ENCODE measurements at places on chromosomes 12 and 14.

- no peak for DNase-seq
These were observed 148.0 kb upstream of the PWP1 start for GRCh38 chr12:107537464-107538119.

- DNase-seq = no peak
These were observed 3.3 kb downstream of the FAM181A start for GRCh38 chr14:93930296-93930988.

GRCh38 chr14:92794547-92794941 lies 439 bp downstream of the GOLGA5 start:
- DNase-seq = no peak

- DNase-seq = no peak
These were observed 309.4 kb downstream of the MDGA2 start for GRCh38 chr14:47366006-47366405.

DNA sequence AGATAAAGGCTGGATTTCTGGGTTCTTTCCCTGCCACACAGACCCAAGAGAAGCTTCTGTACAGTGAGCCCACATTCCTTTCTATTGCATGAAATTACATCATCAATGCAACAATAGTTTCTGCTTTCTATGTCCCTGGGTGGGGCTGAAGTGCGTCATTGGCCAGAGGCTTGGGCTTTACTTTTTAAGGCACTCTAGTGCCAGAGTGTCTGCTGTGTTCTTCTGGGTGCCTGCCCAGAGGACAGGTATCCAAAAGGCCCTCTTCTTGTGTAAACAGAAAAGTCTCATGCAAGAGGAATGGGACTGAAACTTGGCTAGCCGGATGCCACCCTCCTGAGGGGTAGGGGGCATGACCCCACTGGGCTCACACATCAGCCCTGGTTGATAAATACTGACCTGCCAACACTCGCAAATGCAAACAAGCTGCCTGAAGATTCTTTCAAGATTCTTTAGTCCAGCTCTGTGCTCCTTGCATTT lies 5.9 kb downstream of the KRT86 start:
- DNase-seq = no peak

- peak; percentile 17 for DNase-seq
These were observed 114.3 kb downstream of the BCL11B start for GRCh38 chr14:99157676-99158075.

GRCh38 chr14:93375673-93376156 lies 28.7 kb downstream of the COX8C start:
- no peak for DNase-seq

- peak; percentile 74 for DNase-seq
These were observed 700 bp downstream of the SLC35E3 start for GRCh38 chr12:68746572-68747180.

DNA sequence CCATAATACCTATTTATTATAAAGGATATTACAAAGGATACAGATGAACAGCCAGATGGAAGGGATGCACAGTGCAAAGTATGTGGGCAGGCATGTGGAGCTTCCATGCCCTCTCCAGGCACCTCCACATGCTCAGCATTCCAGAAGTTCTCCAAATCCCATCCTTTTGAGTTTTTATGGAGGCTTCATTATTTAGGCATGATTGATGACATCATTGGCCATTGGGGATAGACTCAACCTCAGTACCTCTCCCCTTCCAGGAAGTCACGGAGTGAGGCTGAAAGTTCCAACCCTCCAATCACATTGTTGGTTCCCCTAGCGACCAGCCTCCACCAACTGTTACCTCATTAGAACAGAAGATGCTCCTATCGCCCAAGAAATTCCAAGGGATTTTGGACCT lies 156.4 kb downstream of the ATP23 start:
- no peak for DNase-seq

- no peak for DNase-seq
These were observed 11.8 kb downstream of the GCH1 start for GRCh38 chr14:54890788-54891187.

DNA sequence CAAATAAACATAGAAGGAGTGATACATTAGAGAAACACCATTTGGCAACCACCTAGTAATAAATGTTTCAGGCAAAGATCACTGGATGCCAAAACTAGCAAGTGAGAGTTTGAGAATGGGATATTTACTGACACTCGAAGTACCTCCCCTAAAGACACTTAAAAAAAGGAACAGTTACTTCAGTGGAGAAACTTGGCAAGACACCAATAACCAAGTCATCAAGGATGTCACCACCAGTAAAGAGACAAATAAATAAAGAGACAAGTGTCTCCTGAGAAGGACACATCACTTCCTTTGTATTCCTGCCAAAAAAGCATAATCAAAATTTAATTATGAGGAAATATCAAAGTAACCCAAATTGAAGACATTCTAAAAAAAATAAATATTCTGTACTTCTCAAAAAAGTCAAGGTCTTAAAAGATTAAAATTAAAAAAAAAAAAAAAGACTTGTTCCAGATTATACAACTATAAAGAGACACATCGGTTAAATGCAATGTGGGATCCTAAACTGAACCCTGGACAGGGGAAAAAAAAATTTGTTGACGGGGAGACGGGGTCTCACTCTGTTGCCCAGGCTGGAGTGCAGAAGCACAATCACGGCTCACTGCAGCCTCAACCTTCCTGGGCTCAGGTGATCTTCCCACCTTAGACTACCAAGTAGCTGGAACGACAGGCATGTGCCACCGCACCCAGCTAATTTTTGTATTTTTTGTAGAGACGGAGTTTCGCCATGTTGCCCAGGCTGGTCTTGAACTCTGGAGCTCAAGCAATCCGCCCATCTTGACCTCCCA lies 26.4 kb downstream of the TM7SF3 start:
- no peak for DNase-seq

DNA sequence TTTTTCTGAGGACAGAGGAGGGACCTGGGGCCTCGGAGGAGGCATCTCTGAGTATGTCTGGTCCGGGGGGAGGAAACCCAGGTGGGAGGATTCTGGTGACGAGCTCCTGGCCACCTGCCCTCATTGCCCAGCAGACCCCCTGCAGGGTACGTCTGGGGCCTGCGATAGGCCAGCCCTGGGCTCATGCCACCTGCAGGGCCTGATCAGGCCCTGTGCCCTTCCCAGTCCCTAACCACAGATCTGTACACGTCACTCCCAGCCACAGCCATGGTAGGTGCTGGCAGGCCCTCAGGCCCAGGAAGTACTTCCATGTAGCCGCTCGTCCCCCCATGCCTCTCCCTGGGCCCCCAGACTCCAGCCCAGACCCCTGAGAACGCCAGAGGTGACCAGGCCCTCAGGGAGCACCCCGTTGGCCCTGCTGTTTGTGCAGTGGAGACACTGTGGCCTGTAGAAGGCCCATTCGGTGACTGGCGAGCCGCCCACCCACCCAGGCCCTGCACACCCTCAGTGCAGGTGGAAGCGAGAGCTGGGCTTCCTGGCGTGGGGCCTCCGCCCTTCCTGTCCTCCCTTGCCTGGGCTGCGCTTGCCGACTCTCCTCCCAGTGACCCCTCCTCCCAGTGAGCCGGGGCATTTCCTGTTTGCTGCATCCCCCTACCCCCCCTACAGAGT lies 5.7 kb downstream of the INF2 start:
- no peak for DNase-seq

DNA sequence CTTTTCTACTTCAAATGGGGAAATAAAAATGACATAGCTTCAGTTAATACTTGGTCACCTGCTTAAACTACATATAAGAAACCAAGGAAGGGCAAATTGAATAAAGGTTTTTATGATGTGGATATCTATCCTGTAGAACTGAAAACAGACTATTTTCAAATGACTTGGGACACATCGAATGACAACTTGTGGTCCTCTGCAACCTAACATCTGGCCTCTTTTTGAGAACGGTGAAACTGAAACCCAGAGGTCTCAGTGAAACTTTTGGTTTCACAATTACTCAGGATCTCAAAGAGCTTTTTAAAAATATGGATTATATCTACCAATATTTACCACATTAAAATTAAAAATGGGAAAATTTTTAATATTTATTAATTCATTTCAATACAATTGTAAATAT lies 65.2 kb downstream of the PPP2R5E start:
- no peak for DNase-seq

- DNase-seq = no peak
These were observed 48.7 kb downstream of the SCARB1 start for GRCh38 chr12:124814741-124815613.

DNA sequence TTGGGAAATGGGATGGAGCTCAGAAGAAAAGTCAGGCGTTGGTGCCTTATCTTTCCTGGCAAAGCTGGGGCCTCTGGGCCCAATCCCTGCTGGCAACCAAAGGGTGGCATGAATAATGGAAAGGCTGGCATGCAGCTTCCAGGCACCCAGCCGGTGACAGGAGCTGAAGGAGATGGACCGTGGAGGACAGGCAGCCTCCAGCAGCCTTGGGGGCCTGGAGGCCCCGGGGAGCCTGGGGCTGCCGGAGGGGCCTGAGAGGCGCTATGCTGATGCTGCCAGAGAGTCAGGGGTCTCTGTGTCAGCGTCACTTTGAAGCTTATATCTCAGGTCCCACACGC lies 38.2 kb upstream of the EML1 start:
- no peak for DNase-seq

- no peak for DNase-seq
These were observed 26.4 kb upstream of the MED13L start for GRCh38 chr12:116303929-116304328.

DNA sequence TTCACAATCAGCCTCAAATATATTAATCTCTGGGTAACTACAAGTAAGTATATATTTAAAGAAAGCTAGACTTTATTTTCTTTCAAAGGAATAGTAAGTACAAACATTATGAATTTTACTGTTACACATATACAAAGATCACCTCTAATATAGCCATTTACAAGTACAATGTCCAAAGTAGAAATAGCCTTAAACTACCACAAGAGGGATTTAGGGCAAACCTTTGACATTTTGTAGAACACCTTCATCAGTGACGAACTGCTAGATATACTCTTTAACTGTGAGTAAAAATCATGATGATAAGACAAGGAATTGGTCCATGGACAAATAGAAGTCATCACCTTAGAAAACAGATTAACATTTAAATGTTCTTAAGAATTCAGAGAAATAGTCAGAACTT lies 69.8 kb downstream of the CNTN1 start:
- no peak for DNase-seq

DNA sequence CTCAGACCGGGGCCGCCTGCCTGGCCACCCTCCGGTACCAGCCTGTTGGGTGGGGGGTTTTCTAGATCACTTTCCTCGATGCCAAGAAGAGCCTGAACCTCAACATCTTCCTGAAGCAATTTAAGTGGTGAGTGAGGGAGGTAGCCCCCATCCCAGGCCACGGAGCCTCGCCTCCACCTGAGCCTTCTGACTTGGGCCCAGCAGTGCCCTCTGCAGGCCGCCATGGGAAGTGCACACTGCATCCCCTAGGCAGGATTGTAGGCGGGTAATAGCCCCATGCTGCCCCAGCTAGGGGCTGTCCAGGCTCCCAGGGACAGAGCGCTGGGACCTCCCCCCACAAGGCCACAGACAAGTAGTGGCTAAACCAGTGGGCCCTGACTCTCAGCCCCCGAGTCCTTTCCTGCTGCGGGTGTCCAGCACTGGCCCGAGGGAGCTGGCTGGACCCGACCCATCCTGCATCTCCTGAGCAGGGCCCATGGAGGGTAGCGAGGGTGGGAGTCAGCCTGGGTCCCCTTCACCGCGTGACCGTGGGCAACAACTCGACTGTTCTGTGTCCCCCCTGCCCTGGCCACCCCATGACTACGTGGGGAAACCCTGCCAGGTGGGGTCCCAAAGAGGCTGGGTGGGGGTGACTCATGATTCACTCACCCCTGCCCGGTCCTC lies 15.3 kb upstream of the ADSS1 start:
- peak; percentile 79 for DNase-seq

DNA sequence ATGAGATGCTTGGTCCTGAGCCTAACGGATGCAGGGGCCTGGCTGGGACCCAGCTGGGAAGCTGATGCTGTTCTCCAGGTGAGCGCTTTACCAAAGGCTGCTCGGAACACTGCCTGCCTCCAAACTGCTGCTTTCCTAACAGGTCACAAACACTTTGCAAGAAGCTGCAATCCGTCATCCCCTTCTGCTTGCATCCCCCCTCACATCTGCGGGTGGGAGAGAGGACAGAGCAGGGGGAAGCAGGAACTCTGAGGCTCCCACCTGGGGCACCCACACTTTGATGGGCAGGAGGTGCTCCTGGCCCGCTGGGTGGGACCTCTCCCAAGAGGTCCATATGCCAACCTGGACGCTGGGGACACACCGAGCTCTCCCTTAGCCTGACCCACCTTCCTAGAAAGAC lies 24.9 kb upstream of the PPP2R5C start:
- no peak for DNase-seq

- DNase-seq = no peak
These were observed 217.0 kb downstream of the BCL11B start for GRCh38 chr14:99055019-99055418.

DNA sequence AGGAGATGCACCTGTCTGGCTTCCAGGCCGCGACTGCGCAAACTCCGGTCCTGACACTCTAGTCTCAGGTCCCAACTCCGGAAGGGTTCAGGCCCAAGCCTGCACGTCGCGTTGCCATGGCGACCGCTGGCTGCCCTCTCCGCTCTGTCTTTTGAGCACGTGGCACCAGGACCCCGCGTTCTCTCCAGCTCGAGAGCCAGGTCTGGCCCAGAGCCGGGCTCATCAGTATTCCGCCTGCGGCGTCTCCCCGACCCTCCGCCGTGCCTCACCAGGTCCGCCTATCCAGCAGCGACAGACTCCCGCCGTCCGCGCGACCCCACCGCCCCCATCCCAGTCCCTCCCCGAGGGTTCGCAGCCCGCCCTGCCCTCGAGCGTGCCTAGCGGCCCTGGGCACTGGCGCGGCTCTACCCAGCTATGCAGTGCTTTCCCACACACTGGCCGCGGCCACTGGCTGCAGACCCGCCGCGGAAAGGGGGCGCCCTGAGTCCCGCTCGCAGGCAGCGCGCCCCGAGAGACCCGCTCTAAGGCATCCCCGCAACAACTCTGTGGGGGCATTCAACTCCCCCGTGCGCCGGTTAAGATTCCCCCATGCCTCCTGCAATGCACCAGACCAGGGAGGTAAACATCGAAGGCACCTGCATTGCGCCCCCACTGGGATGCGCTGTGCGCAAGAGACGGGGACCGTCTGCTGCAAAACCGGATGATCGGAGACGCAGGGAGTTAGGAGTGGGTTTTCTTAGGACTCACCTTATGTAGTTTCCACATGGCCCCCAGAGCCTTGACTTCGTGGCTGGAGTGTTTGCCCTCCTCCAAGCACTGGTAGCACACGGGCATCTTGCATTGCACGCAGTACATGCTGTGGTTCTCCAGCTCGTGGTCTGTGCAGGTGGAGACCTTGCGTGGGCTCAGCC lies 1.3 kb downstream of the TRIM9 start:
- DNase-seq = peak; percentile 52

- DNase-seq = peak; percentile 26
These were observed 26.5 kb downstream of the ARL6IP4 start for GRCh38 chr12:123006977-123007376.

- DNase-seq = no peak
These were observed 110.7 kb downstream of the BTG1 start for GRCh38 chr12:92034858-92035401.

GRCh38 chr14:57244106-57244505 lies 24.6 kb downstream of the EXOC5 start:
- no peak for DNase-seq

GRCh38 chr12:2298556-2299200 lies 245.9 kb downstream of the CACNA1C start:
- DNase-seq = no peak

GRCh38 chr12:29510591-29511185 lies 13.2 kb upstream of the OVCH1 start:
- DNase-seq = no peak

GRCh38 chr14:35879654-35880249 lies 53.6 kb downstream of the BRMS1L start:
- DNase-seq = no peak

- DNase-seq = no peak
These were observed 125.9 kb downstream of the EFCAB11 start for GRCh38 chr14:89828471-89829165.

GRCh38 chr12:109458086-109458485 lies 19.0 kb downstream of the KCTD10 start:
- no peak for DNase-seq

Data from right forelimb (tissue), 1 donor.